ENCODE measurements at places on chromosomes 5 and 9. TPM values are rescaled to one million over a fixed set of nuclear protein-coding genes. Genes with fewer than 3 reads are reported as not detected.

DNA sequence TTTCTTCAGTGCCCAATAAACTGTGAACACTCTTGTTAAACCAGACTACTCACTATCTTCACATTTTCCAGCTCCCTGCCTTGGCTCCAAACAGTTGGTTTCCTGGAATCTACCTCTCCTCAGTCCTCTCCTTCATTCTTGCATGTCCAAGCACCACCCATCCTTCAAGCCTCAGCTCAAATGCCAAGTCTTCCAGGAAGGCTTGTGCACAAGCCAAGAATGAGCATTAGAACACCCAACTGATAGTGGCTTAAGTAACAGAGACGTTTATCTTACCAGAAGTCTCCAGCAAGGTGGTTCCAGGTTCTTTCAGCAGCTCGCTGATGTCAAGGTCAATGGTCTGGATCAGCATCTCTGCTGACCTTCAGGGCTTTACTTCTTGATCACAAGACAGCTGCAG, 60.1 kb downstream of the PTPDC1 start:
- H3K4me1 ChIP-seq = peaks cover 27% of the 10 kb centered on the region
- no peak for DNase-seq
- no peaks in the 10 kb centered on the region for H3K36me3 ChIP-seq
- no peak overlapping the region for H3K4me3 ChIP-seq
- H3K27me3 ChIP-seq = no peaks in the 10 kb centered on the region

DNA sequence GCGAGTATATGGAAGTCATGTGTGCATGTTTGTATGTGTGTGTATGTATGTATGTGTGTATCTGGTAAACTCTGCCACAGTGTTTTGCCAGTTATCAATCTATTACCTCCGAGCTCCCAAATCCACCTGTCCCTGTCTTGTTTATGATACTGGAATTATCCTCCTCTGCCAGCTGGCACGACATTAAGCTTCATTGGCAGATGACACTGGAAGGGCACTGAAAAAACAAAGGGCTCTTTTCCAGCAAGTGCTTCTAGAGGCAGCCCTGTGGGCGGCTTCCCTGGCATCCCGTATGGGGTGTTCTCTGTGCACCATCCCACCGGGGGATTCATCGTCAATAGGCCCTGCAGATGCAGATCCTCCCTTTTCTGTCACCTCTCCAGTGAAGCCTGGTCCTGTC, 221.5 kb downstream of the MSX2 start:
- no peak overlapping the region for H3K27ac ChIP-seq
- DNase-seq = no peak
- no peaks in the 10 kb centered on the region for H3K4me1 ChIP-seq
- no peak overlapping the region for H3K4me3 ChIP-seq

DNA sequence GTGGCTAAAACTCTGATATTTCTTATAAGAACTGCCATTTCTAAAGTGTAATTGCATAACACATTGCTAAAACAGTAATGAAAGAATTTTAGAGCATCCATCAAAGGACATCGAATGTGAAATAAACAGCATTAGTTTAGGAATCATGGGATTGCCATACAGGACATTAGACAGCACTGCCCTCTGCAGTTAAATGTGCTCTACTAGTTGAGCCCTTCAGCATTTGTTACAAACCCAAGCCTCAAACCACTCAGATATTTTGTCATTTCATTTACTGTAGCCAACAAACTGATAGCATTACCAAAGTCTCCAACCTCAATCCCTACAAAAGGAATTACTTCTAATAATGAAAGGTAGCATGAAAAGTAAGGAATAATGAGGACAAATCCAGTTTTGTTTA, 116.8 kb upstream of the COX7C start:
- no peak overlapping the region for H3K4me3 ChIP-seq
- H3K27me3 ChIP-seq = no peaks in the 10 kb centered on the region
- no peak overlapping the region for H3K27ac ChIP-seq
- H3K36me3 ChIP-seq = no peaks in the 10 kb centered on the region
- no peak for DNase-seq

- H3K36me3 ChIP-seq = no peaks in the 10 kb centered on the region
- no peak for DNase-seq
- no peaks in the 10 kb centered on the region for H3K4me1 ChIP-seq
- H3K27me3 ChIP-seq = no peaks in the 10 kb centered on the region
- H3K4me3 ChIP-seq = no peak overlapping the region
Measured at GRCh38 chr5:98827161-98827560, 53.7 kb downstream of the RGMB start.

DNA sequence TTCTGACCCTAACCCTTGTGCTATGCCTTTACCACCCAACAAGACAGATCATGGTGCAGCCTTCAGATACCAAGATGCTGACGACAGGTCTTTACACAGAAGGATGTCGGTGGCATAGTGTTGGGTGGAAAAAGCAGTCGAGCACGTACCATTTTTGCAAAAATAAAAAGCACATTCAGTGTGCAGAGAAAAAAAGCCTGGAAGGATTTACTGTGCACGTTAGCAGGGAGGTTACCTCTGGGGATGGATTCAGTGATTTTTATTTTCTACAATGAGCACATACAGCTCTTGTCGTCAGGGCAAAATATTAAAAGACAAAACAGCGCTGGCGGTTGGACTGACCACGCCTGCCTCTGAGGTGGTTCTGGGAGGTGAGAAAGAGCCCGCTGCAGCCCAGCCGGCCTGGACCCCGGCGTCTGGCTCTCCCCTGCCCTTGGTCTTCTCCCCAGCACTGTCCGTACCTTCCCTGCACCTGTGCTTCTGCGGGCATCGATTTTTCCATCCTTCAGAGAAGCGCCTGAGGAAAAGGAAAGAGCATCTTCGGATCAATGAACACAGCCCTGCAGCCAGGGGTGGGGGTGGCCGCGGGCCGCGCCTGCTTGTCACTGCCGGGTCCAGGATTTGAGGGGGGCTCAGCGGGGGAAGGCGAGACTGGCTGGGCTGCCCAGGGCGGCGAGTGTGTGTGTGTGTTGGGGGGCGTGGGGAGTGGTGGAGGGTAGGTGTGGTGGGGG, 200.0 kb upstream of the IER5L start:
- no peak for DNase-seq
- H3K27ac ChIP-seq = no peak overlapping the region
- H3K4me3 ChIP-seq = no peak overlapping the region

DNA sequence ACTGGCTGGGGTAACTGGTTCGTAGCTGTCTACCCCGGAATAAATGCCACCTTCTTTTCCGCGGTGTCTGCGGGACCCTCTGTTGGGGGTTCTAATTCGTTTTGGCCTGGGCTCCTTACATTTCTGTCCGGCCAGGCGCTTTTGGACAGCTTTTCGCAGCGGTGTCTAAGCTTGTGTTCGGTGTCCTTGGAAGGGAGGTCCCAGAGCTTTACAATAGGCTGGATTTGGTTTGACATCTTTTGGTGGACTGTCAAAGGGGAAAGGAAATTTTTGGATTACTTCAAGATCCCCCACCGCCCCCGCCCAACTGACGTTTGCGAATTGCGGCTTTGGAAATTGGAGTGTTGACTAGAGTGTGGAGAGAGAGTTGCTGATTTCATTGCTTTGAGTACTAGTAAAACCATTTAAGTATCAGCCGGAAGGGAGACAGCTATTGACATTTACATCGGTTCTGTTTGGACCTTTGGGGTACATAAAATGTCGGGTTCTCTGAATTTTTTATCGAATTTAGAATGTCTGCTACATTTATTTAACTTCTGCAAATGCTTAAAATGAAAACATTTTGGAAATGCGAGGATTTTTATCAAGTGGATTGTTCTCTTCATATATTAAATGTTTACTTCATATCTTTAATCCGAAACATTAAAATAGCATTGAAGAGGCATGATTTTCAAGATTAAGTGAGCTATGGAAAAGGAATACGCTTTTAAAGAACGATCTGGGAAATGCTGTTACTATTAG, 4.7 kb upstream of the PURA start:
- peak overlapping the region; percentile 99 for H3K27ac ChIP-seq
- H3K4me1 ChIP-seq = peaks cover 46% of the 10 kb centered on the region
- no peak for DNase-seq
- H3K4me3 ChIP-seq = peak overlapping the region; percentile 77

DNA sequence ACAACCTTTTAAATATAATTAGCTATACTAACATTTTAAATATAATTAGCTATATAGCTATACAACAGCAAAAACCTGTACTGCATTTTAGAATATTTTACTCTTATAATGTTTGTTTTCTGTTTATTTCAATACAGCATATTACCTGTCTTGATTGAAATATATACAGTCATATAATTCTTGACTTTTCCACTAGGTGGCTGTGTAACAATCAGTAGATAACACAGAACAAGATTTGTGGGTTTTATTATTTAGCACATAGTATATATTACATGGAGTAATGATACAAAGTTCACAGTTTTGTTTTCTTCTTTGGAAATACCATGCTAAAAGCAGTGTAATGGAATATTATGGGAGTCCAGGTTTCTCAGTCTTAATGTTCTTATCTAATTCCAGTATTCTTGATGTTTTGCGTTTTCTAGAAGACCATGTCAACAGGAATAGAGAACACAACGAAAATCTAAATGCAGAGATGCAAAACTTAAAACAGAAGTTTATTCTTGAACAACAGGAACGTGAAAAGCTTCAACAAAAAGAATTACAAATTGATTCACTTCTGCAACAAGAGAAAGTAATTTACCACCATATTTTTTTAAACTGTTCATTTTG, 13.3 kb downstream of the HMMR start:
- no peaks in the 10 kb centered on the region for H3K36me3 ChIP-seq
- H3K27ac ChIP-seq = no peak overlapping the region
- no peak overlapping the region for H3K4me3 ChIP-seq
- H3K27me3 ChIP-seq = no peaks in the 10 kb centered on the region
- H3K4me1 ChIP-seq = no peaks in the 10 kb centered on the region

GRCh38 chr5:128630121-128630520, 92.1 kb upstream of the FBN2 start:
- no peak overlapping the region for H3K4me3 ChIP-seq
- H3K27ac ChIP-seq = no peak overlapping the region
- no peak for DNase-seq
- no peaks in the 10 kb centered on the region for H3K36me3 ChIP-seq

- no peak overlapping the region for H3K27ac ChIP-seq
- no peak for DNase-seq
- peaks cover 11% of the 10 kb centered on the region for H3K36me3 ChIP-seq
Measured at GRCh38 chr5:145791866-145792265, 43.3 kb downstream of the PRELID2 start.

DNA sequence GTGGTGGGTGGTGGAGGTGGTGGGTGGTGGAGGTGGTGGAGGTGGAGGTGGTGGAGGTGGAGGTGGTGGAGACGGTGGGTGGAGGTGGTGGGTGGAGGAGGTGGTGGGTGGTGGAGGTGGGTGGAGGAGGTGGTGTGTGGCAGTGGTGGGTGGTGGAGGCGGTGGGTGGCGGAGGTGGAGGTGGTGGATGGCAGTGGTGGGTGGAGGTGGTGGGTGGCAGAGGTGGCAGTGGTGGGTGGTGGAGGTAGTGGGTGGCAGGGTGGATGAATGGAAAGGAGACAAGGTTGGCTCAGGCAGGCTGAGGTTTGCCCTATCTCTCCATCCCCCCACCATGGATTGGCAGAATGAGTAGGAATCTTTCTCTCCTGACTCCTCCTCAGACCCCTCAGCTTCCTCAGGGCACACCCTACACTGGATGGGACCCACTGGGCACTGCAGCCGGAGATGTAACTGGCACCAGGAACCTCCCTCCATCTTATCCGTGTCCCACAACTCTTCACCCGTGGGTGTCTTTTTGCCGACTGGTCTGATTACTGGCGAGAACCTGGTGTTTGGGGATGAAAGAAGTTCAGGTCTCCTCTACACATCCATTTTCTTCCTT, 166.3 kb downstream of the C9orf50 start:
- peaks cover 41% of the 10 kb centered on the region for H3K4me1 ChIP-seq
- H3K27ac ChIP-seq = no peak overlapping the region
- no peak for DNase-seq
- H3K36me3 ChIP-seq = no peaks in the 10 kb centered on the region

GRCh38 chr5:76290321-76290757, 112.7 kb upstream of the IQGAP2 start:
- peaks cover 3% of the 10 kb centered on the region for H3K27me3 ChIP-seq
- no peak overlapping the region for H3K27ac ChIP-seq
- DNase-seq = no peak
- no peaks in the 10 kb centered on the region for H3K36me3 ChIP-seq
- no peak overlapping the region for H3K4me3 ChIP-seq
- H3K4me1 ChIP-seq = no peaks in the 10 kb centered on the region

GRCh38 chr5:62137628-62138027, 168.4 kb upstream of the KIF2A start:
- no peaks in the 10 kb centered on the region for H3K36me3 ChIP-seq
- H3K27me3 ChIP-seq = peaks cover 14% of the 10 kb centered on the region
- no peak overlapping the region for H3K4me3 ChIP-seq
- H3K27ac ChIP-seq = no peak overlapping the region

DNA sequence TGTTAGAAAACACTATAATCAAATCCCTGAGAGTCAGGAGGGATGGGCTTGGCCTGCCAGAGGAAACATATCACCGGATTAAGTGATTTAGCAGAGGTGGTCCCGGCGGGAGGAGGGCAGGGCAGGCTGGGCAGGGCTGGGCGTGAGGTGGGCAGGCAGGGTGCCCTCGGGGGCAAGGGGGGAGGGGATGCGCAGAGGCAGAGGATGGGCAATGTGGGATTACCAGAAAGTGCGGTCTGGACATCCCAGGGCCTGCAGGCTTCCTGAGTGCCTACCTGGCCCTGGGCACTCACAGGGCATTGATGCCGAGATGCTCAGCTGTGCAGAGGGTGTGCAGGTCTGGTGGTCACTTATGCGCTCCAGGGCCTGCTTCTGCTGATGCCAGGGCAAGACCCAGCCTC, 115.2 kb downstream of the ADAMTS2 start:
- H3K27ac ChIP-seq = no peak overlapping the region
- no peaks in the 10 kb centered on the region for H3K27me3 ChIP-seq
- no peak overlapping the region for H3K4me3 ChIP-seq
- no peak for DNase-seq

DNA sequence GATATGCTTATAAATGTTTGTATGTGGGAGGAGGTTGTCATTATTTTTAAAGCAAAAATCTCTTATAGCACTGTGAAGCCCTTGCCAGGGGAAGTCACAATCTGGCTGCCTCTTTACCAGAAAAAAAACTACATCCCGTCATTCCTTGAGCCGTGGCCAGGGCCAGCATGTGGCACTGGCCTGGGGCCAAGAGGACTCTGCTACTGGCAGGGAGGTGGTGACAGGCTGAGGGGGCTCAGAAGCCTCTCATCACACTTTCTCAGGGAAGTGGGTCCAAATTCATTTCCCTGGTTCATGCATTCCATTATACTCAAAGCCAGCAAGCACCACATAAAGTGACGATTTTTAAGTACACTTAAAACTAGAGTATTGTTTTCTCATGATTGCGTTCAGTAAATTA, 457.3 kb downstream of the ZNF608 start:
- no peak overlapping the region for H3K4me3 ChIP-seq
- no peak overlapping the region for H3K27ac ChIP-seq
- DNase-seq = peak; percentile 62
- H3K4me1 ChIP-seq = peaks cover 13% of the 10 kb centered on the region

Gene LCN1
- total RNA-seq = 0.32 TPM

Gene TMEM252
- total RNA-seq = not detected

Gene SLCO6A1
- not detected for total RNA-seq

Gene KIF12
- not detected for total RNA-seq

All from heart right ventricle (tissue), 16 donors.